ENCODE measurements at places on chromosomes 3 and 15.

GRCh38 chr3:50817756-50818529 lies 143.2 kb downstream of the DOCK3 start:
- DNase-seq = no peak

DNA sequence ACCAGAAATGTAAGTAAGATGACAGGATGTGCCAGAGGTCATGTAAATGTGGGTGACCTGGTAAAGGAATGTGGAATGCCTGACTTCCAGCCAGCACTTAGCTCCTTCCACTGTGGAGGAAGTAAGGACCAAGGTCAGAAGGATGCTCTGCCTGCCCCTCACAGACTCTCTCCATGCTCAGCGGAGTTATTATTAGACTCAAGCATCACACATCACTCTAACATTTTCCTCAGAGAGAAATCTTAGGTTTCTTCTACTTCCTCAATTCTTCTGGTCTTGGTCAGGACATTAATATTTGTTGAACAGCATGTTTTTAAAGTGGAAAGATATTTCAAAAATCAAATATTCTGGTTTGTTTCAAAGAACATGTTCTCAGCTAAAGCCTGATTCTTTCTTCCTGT lies 231.4 kb upstream of the WNT5A start:
- no peak for DNase-seq

DNA sequence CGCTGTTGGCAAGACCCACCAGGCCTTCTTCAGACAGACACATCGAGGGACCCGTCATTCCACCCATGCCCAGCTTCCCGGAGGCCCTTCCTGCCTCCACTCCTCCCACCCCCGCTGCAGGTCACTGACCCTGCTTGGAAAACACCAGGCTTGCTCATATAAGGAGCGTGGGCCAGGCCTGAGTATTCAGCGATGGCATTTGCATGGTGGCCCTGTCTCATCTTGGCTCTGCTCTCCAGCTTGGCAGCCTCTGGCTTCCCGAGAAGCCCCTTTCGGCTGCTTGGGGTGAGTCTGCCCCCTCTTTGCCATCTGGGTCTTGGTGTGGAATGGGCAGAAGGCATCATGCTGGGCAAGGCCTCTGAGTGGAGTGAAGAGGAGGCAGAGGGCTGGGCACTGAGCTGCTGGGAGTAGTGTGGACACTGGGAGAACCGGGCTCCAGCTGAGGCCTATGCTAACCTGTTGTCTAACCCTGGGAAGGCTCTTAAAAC lies at the start of gene ITIH3:
TSS of gene ITIH3 (plus strand) at position 185 of the 488 bp plus-strand sequence. CDS start at position 193, 8 bp downstream.
- DNase-seq = no peak

GRCh38 chr15:90205886-90206285 lies 4.8 kb downstream of the SEMA4B start:
- no peak for DNase-seq

DNA sequence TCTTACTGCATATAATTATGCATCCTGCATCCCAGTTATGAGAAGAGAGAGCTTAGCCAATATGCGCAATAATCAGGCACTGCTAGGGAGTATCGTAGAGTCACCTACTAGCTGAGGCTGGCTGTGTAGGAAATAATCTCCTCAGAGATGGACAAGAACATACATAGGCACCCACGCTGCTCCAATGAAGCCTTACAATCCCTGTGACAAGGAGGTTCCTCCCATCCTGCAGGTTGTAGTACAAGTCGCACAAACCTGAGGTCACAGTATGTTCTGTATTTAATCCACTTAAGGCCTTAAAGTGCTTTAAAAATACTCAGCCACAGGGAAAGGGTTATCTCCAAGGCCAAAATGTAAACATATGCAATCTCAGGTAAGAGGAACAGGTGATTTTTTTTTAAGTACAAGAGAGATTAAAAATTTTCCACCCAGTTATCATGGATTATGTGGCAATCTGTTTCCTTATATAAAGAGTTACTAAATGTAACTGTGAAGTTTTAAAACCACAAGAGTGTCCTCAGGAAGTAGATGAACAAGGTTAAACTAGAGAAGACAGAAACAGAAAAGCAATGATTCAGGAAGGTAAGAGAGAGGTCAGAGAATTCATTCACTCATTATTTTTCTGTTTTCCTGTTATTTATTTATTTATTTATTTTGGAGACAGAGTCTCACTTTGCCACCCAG lies 7.5 kb upstream of the COLQ start:
- no peak for DNase-seq

- no peak for DNase-seq
Observed at GRCh38 chr3:138468886-138469285, 34.5 kb downstream of the ESYT3 start.

DNA sequence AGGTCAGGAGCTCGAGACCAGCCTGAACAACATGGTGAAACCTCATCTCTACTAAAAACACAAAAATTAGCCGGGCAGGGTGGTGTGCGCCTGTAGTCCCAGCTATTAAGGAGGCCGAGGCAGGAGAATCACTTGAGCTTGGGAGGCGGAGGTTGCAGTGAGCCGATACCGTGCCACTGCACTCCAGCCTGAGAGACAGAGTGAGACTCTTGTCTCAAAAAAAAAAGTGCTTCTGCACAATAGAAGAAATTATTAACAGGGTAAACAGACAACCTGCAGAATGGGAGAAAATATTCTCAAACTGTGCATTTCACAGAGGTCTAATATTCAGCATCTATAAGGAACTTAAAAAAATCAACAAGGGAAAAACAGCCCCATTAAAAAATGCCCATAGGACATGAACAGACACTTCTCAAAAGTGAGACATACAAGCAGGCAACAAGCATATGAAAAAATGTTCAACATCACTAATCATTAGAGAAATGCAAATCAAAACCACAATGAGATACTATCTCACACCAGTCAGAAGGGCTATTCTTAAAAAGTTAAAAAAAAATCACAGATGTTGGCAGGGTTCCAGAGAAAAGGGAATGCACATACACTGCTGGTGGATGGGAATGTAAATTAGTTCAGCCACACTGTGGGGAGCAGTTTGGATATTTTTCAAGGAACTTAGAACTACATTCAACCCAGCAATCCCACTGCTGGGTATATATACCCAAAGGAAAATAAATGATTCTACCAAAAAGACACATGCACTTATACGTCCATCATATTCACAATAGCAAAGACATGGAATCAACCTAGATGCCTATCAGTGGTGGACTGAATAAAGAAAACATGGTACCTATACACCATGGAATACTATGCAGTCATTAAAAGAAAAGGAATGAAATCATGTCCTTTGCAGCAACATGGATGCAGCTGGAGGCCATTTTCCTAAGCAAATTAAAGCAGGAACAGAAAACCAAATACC lies 75.5 kb downstream of the MSL2 start:
- no peak for DNase-seq

DNA sequence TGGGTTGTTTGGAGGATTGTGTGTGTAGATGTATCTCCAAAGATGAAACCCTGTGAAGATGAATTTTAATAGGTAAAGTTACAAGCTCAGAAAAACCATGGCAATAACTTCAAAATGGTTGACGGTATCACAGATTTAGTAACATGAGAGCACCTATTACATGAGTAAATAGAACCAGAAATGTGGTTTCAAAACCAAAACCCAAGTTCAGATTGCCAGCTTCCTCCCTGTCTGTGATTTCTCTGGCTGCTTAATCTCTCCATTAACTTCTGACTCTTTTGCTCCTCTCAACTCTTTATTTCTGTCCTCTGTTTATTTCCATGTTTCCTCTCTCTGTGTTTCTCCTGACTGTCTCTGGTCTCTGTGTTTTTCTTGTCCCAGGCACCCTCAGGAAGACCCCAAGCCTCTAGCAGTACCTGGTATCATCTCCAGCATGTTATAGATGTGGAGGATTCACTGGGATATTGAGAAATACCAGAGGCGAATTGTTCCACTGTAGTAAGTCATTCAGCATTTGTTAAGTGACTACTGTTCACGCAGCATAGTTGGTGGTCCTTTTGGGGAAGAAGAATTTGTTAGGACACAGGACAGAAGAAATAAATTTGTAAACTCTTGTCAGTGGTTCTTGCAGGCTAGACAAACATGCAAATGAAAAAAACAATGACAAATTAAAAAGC lies 138.8 kb downstream of the BBX start:
- DNase-seq = no peak

DNA sequence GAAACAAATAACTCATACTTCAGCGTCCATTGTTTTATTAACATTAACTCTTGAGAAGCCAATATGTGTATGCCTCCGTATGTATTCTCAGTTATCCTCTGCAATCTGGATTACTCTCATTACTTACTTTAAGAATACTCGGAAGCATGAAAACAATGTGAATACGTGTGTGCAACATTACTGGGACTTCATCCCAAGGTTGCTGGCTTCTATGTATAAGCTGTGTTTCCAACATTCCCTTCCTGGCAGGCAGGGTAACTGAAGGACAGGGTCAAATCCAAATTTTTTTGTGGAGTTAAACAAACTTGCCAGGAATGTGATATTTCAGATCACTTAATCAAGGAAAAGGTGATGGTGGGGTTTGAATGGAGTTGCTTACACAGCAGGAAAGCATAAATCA lies 34.5 kb upstream of the NR1I2 start:
- no peak for DNase-seq

DNA sequence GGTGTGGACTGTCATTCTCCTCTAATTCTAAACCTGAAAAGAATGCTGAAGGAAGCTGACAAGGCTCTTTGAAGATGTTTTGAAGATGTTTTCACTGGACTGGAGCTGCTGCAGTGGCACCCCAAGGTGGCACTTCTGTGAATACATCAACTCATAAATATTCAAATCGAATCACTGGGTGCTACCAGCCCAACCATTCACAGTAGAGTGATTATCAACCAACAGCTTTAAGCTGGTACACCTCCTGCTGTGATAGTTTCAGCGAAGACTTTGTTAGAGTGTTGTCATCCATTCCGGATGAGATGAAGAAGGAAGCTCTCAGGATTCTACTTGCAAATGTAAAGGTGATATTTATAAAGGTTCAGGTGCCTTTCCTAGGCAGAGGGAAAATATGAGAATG lies 106.6 kb downstream of the LSAMP start:
- DNase-seq = no peak

- no peak for DNase-seq
Observed at GRCh38 chr3:157128771-157129681, 30.9 kb downstream of the CCNL1 start.

- no peak for DNase-seq
Observed at GRCh38 chr3:177190756-177191681, 6.3 kb downstream of the TBL1XR1 start.

GRCh38 chr3:190718097-190718496 lies 144.4 kb downstream of the GMNC start:
- no peak for DNase-seq

DNA sequence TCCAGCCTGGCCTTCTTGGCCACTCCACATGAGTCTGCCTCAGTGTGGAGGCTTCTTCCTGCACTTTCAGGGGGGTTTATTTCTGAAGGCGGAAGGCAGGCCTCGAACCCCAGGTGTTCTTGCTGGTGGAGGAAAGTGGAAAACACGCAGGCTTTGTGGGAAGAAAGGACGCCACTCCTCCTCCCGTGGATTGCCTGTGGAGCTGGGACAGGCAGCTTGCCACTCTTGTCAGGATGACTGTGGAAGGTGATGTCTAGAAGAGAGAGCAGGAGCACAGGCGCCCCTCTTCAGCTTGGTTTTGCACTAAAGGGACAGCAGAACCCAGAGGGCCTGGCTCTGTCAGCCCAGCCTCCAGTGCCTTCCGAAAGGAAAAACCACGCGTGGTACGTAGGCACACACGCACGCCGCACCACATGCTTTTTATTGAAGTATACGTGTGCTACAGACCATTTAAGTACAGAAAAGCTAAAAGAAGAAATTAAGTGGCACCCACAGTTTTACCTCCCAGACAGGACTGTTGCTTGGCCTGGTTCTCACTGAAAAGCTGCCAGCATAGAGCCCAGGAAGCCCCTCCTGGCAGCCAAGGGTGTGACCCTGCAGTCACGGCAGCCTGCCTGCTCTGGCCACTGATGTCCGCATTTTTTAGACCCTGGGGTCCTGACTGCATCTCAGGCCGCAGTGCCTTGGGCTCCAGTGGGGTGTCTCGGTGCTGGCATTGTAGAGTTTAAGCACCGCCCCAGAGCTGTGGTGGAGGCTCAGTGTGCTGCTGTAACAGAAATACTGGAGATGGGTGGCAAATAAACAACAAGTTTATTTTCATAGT lies 21.6 kb downstream of the KLF13 start:
- no peak for DNase-seq

GRCh38 chr15:90671216-90671615 lies 45.9 kb upstream of the BLM start:
- DNase-seq = no peak

- no peak for DNase-seq
Observed at GRCh38 chr3:39137435-39137936, 15.9 kb downstream of the CSRNP1 start.

DNA sequence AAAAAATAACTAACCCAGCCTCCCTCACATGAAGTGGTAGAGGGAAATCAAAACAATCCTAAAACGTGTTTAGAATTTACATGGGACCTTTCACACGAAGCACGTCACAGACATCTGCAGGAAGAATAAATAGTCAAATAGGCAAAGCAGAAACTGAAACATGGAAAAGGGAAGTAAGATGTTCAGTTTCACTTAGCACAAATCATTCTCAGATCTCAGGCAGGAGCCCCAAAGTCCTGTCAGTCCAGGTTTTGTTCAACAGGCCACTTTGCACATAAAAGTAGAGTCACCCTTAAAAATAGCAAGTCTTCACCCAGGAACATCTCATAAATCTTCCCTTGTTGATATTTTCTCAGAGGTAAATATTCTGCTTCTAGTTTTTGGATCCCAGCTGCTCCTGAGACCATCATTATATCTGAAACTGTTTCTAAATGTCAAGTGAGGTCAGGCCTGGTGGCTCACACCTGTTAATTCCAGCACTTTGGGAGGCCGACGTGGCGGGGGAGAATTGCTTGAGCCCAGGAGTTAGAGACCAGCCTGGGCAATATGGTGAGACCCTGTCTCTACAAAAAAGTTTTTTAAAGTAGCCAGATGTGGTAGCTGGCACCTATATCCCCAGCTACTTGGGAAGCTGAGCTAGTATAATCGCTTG lies 1.9 kb downstream of the RUBCN start:
- no peak for DNase-seq

GRCh38 chr3:157631478-157631877 lies 128.3 kb upstream of the VEPH1 start:
- DNase-seq = no peak

GRCh38 chr15:42736178-42736792 lies 643 bp downstream of the CDAN1 start:
- DNase-seq = no peak

DNA sequence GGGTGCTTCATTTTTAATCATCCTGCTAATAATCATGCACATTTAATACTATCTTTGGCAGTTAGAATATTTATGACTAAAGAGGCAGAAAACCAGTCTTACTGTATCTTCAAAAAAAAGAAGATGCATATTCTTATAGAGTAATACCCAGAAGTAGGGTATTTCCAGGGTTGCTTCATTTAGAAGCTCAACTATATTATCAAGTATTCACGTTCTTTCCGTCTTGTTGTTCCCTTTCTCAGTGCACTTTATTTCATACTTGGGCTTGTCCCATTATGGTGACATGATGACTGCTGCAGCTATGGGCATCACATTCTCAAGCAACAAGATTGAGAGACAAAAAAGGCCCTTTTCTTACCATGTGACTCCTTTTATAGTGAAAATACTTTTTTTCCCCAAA lies 96.8 kb upstream of the ASB14 start:
- no peak for DNase-seq

DNA sequence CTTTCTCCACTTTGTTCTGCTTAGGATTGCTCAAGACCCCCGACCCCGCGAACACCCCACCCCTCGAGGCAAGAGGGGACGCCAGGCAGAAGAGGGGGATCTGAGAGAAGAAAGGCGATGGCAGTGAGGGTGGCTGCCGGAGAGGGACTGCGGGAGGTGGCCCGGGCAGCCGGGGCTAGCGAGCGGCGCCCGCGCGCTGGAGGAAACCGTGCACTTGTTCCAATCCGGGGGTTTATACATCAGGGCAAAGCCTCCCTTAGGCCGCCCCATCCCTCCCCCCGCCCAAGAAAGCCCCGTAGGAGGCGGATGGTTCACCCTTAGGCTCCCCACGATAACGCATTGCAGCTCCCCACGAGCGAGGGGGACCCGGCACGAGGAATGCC lies 475 bp downstream of the ERC2 start:
- DNase-seq = no peak

Measured in DMS 273 treated with DMSO at 0.1 percent for 48 hours (cell line).